ENCODE measurements at places on chromosomes 1 and 21.

- no peak for DNase-seq
Measured at GRCh38 chr21:32099812-32100416, 178.9 kb downstream of the MIS18A start.

DNA sequence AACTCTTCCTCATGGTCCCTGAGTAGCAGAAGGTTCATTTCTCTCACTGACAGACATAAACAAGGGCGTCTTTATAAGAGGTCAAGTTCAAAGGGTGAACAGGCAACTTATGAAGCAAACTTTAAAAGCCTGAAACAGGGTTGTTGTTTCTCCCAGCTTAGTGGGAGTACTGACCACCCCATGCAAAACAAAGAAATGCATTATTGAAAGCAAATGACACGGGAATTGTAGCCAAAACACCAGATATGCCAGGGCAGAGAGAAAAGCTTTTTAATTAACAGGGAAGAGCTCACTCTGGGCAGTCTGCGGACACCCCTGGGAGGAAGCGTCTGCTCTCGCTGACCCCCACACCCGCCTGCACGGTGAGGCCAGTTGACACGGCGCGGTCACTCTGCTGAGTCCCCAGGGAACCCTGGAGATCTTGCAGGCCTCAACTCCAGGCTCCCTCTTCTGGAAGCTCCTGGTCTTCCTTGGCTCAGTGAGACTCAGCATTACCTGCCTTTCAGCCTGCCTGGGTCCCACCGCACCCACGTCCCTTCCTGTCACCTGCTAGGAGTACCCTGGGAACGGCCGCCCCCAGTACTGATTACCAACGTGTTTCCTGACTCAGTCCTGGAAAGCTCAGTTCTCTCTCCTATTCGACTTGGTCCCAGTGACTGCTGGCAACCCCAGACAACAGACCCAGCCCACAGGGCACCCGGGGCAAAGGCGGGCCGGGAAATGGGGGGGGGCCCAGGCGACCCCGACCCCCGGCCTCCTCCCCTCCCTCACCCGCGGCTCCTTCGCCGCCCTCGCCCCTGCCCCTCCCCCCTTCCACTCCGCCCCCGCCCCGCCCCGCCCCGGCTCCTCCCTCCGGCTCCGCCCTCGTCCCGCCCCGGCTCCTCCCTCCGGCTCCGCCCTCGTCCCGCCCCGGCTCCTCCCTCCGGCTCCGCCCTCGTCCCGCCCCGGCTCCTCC, 972 bp downstream of the CFAP410 start:
- DNase-seq = peak; percentile 73

GRCh38 chr1:47840393-47841190, 156.6 kb downstream of the TRABD2B start:
- DNase-seq = no peak

DNA sequence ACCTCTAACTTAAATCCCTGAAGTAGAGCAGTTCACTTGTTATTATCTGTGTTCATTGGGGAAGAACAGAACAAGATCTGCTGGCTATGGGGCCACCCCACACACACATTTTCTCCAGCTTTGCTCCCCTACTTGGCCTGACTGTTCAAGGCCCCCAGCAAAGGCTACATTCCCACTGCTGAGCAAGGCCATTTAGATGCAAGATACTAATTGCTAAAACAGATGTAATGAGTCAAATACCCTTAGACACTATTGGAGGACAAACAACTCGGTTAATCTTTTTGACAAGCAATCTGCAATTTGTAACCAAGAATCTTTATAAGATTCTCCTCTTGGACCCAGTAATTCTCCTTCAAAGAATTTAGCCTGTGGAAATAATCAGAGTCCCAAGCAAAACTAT, 67.7 kb downstream of the NAV1 start:
- no peak for DNase-seq

DNA sequence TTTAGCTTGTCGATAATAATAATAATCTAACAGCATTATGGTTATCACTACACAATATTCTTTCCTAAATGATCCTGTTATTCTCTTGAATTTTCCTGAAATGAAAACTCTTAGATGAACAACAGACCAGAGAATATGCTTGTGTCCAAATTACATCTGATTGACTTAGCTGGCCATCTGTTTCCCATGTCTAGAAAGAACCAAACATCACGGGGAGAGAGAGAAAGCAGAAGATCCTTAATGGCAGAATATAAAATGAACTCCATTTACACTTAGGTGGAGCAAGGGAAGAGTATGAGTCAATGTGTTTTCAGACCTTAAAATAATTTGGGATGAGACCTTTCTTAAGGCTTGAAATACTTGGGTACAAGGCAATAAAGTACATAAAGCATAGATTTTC, 162.2 kb downstream of the DSCAM start:
- DNase-seq = no peak

DNA sequence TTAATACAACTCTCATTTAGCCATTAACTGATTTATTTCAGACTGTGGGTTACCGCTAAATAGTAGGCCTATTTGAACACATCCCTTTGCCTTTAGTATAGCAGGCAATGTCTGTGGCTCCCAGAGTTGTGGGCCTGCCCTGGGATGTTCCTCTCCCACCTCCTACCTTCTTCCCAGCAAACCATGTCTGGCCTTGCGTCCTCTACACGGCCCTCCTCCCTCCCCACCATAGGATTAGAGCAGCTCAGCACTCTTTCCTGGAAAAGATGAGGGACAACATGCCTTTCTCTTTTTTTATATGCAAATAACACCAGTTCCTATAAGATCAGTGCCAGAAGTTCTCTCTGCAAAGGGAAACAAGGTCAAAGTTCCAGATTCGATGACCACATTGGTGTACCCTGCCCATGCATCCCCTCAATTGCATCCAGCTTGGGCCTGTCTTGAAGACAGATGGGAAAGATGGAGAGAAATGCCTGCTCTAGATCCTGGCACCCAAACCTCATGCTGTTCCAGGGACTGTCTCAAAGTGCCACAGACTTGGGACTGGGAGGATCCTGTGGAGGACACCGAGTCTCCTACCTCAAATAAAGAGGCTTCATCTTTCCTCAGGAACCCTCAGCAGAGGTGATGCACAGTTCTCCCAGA, 57.2 kb downstream of the CD46 start:
- DNase-seq = no peak

GRCh38 chr1:212267017-212267416, 18.2 kb upstream of the PPP2R5A start:
- DNase-seq = no peak

GRCh38 chr21:41678924-41679318, 87.9 kb downstream of the RIPK4 start:
- peak; percentile 99 for DNase-seq

- DNase-seq = peak; percentile 21
Measured at GRCh38 chr1:63557365-63557987, 34.2 kb downstream of the EFCAB7 start.

GRCh38 chr1:55040083-55040932, 960 bp downstream of the PCSK9 start:
- no peak for DNase-seq

Measured in Caki2 (cell line).